ENCODE measurements at places on chromosomes 11 and 22.

- no peak for DNase-seq
Measured at GRCh38 chr11:10758957-10759356, 7.9 kb downstream of the CTR9 start.

- DNase-seq, result no peak
Measured at GRCh38 chr22:23408321-23408720, 171.8 kb downstream of the IGLL1 start.

- peak; percentile 80 for DNase-seq
Measured at GRCh38 chr22:40176921-40177737, 596 bp upstream of the TNRC6B start.

DNA sequence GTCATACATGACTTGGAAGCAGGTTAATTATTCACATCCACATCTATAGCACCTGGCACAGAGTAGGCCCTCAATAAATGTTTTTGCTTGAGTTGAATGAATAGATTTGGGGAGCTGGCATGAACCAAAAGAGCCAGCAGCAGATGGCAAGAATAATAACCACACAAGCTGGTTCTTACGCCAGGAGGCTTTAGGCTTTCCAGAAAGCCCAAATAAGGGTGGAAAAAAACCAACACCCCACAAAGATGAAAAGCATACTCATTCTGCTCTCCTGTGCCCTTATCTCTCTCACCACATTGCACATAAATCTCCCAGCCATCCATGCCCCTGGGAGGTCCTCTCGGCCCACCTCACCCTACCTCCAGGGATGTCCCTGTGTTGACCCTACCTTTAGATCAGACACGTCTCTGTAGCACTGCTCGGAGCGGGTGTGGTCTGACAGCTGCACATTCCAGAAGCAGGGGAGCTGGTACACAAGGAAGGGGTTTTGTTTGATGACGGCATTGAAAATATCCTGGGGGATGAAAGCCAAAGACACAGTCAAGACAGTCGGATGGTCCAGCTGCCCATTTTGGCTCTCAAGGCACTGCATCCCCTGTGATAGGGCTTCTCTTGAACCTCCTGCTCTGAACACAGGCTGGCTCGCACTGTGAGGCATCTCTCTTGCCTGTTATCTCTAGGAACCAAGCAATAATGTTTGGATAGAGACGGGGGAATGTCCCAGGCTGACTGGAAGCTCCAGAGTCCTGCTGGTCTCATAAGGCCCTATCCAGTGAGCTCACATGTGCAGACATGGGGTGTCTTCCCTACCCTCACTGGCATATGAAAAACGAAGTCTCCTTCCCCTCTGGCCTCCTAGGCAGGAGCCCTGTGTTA, 323.6 kb upstream of the SYN3 start:
- no peak for DNase-seq

- DNase-seq, result no peak
Measured at GRCh38 chr11:6611963-6612212, 128 bp downstream of the TAF10 start.

GRCh38 chr22:20646906-20647305, 127.0 kb upstream of the SERPIND1 start:
- no peak for DNase-seq

DNA sequence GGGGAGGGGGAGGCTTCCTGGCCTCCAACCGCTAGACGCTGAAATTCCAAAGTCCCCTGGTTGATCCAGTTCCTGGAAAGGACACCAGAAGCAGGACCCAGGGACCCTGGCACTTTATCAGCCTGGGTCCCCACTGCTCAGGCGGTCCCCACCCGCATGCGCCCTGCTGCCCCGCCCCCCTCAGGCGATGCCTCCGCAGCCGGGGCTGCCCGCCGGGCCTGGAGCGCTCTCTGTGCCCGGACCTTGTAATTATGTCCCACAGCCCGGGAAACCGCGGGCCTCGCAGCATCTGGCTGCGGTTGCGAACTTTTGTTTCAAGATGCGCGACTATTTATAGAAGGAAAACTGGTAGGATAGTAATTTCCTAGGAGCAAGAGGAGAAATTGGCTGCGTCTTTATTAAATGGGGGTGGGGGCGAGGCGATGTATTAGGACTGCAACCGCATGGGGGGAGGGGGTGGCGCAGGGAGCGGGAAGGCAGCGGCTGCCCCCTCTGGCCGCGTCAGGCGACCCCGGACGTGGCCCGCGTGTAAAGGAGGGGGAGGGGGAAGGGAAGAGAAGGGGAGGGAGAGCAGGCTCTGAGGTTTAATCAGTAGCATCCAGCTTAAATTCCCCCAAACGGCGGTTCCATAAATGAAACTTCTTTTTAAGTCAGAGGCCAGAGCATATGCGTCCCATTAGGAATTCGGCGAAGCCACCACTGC, 6.1 kb downstream of the WNT7B start:
- peak; percentile 66 for DNase-seq

DNA sequence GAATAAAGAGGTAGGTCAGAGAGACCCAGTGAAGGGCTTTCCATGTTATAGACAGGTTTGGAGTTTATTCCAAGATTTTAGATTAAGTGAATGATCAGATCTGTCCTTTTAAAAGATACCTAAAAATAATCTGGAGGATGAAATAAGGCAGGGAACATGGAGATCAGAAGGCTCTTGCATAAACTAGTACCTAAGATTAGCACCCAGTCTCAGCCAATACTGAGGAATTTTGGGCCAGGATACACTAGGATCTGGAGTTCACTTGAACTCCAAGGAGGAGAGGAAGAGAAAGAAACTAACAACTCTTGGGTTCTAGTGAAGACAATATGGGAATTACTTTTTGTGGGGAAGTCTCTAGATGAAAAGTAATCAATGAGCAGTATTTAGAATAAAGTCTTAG, 47.9 kb upstream of the RAPSN start:
- no peak for DNase-seq

DNA sequence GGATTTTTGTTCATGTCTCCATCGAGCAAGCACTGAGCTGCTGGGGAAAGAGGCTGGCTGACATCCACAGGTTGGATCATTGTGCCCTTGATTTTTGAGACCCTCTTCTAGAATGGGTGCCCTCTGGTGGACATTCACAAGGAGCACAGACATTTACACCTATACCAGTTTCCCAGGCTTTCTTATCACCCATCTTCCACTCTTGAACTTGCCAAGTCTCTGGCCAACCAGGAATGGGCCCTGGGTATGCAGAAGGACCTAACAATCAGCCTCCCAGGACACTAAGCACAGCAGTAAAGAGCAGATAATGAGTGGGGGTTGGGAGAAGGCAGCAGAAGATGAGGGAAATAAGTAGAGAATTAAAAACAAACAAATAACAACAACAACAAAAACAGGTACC, 5.7 kb upstream of the INTS4 start:
- peak; percentile 64 for DNase-seq

DNA sequence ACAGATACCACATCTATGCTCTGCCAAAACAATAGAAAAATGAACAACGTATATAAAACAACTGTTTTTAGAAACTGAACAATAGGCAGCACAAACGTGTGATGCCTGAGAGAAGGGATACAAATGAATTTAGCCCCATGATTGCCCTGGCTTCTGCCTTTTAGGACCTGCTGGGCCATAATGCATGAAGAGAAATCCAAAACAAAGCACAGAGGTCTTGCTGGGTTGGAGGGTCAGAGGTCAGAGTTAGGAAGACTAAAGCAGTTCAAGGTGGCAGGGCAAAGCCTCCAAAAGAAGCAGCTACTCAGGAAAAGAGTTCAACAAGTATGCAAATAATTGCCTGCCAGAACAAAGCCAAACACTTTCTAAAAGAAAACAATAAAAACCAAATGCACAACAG, 138.5 kb downstream of the TTC28 start:
- DNase-seq, result no peak

- no peak for DNase-seq
Measured at GRCh38 chr11:119617340-119617713, 111.7 kb downstream of the NECTIN1 start.

DNA sequence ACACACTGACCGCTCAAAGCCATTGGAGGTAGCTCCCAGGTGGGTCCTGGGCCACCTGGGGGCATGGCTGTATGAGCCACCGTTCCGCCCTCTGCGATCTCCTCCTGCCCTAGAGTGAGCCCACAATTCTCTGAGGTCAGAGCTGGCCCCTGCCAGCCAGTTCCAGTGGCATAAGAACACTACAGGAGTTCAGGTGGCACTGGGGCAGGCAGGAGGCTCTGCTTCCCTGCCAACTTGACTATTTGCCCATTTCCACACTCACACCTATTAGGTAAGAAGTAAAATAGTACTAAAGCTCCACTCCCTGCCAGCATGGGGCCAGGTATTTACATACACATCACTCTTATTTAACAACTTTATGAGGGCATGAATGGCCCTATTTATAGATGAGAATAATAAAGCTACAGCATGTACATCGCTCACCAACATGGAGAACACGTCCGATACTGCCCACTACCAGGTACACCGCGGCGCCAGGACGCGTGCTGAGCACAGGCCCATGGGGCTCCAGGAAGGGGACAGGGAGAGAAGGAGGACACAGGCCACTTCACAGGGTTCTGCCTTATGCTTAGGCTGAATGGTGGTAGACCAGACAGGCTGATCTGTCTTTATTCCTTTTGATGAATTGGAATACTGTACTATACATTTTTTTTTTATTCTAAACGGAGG, 26.2 kb downstream of the PISD start:
- DNase-seq, result no peak

DNA sequence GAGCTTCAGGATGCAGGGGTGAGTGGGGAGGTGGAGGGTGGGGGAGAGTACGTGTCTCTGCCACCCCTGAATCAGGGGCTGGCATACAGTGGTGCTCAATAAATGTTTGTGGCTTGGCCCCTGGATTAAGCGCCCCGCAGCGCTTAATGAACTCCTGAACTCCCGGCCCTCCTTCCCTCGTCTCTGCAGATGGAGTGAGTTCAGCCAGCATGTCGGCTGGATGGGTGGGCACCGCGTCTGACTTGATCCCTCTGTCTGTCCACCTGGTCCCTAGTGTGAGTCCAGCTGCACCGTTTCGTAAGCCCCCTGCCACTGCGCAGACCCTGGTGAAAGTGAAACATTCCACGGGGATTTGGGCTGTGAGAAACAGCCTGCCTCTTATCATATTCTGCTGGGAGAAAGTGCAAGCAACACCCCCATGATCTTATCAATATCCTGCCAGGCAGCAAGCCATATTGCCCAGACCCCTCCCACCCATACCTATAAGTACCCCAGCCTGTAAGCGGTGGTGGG, 12.0 kb upstream of the MRGPRD start:
- no peak for DNase-seq

DNA sequence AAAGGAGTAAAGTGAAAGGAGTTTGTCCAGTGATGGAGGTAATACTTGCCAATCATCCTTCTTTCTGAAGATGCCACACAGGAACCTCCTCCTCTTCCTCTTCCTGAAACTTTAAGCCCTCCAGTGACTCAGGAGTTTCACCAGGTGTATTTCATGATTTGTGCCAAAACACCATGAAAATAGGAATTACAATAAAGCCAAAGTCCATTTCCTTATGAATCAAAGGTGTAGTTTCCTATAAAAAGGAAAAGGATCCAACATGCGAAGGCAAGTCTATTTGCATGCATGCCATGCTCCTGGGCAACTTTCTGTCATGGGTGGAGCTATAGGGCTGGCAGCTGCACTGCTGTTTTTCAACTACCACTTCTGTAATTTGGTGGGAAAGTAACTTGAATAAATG, 9.8 kb upstream of the POU2AF1 start:
- no peak for DNase-seq

DNA sequence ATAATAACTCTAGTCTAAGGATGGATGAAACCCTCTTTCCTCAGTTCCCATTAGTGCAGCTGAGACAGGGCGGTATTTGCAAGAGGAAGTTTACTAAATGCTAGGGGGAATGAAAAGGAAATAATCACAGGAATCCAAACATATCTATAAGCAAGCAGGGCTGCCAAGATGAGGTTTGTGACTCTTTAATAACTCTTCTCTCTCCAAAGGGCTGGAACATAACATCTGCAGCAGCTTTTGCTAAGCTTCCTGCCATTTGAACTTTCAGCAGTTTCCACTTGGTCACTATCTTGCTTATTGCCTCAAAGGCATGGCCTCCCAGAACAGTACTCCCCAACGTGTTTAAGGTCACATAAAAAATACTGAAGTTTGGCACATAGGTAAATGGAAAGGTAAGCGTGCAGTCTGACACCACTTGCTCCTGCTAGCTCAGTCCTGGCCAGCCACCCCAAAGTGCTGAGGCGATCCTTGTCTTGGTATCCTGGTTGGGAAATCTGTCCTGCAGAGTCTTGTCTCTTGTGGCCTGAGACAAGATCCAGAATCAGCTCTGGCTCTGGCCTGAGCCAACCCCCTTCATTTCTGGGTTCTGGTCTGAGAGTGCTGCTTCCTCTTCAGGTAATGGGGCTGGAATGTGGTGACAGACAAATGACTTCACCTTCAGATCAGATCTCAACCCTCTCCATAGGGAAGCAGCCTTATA, 81.8 kb downstream of the KCNC1 start:
- DNase-seq, result no peak

GRCh38 chr11:104843150-104843836, 55.0 kb downstream of the CASP12 start:
- no peak for DNase-seq

- DNase-seq, result no peak
Measured at GRCh38 chr11:11372461-11372860, 19.4 kb upstream of the CSNK2A3 start.
